ENCODE measurements at places on chromosomes 5 and 9. TPM values are rescaled to one million over a fixed set of nuclear protein-coding genes. Genes with fewer than 3 reads are reported as not detected.

Gene HSPB3
- total RNA-seq: not detected

DNA sequence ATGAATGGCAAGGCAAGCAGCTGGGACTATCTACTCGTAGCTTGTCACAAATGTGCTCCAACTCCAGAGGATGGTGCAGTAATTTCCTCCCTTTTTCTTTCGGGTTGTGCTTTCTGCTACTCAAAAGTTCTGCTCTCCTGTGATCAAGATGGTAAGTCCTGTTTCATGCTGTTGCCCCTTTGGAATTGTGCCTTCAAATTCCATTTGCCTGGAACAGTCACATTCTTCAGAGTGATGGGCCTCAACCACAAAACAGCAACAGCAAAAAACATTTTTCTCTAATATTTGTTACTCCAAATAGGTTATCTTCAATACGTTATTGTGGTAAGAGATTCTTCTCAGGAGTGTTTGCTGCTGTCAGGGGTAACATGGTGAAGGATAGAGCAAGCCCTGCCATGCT lies 209.3 kb downstream of the PALM2AKAP2 start:
- no peak for DNase-seq

- peak; percentile 65 for DNase-seq
These were observed 4.4 kb downstream of the LRRC8A start for GRCh38 chr9:128886211-128886891.

DNA sequence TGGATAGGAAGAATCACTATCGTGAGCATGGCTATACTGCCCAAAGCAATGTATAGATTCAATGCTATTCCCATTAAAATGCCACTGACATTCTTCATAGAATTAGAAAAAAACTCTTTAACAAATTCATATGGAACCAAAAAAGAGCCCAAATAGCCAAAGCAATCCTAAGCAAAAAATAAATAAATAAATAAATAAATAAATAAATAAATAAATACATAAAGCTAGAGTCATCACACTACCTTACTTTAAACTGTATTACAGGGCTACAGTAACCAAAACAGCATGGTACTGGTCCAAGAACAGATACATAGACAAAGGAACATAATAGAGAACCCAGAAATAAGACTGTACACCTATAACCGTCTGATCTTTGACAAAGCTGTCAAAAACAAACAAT lies 180.4 kb upstream of the CDKN2B start:
- no peak for DNase-seq

DNA sequence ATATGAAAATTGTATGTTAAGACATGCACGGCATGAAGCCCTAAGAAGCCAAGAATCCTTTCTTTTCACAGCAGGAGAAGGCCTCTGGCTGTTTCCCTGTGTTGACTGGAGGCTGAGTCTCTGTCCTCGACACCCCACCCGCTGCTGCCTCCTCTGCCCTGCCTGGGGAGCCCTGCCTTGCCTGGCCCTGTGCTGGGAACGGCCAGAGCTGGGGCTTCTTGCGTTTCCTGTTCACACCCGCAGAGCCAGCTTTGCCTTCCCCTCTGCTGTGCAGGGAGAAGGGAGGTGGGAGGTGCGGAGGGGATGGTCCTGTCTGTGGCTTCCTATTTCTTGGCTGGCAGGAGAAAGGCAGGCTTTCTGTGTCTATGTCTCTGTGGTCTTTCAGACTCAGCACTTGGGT lies 6.9 kb upstream of the GMCL2 start:
- no peak for DNase-seq

Gene TLX3
- total RNA-seq: not detected

DNA sequence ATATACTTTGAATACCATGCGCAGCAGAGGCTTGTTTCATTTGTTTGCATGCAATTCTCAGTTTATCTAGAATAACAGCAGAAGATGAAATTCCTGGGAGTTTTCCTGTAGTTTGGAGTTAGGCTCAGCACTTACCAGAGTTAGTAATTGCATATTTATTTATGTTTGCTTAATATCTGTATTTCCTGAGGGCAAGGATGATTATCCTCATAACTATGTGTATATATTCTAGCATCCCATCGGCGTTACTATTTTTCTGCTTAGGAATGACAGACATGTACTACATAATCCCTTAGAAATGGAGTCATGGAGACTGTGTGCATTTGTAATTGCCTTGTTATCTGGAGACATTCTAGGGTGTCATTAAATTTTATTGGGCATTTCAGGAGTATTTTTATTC lies 1184.8 kb downstream of the DTWD2 start:
- no peak for DNase-seq

DNA sequence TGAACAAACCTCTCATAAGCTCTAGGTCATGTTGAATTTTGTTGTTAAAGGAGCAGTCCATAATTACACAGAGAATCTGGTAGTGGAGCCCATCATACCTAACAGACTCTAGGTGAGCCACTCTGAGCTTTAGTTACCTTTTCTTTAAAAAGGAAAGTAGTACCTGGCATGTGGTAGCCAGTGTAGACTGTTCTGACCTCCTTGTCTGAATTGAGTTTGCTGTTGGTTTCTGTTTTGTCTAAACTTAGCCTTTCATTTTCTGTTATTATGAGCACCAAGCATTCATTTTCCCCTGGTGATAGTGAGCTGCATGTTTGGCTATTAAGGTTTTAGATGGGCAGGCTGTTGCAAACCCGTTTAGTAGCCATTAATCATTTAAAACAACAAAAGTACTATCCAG lies 112.2 kb downstream of the MAST4 start:
- no peak for DNase-seq

Gene CPLANE1
- total RNA-seq: 19.7 TPM

Gene EGFL7
- total RNA-seq: 768 TPM

Gene C8G
- total RNA-seq: 1.7 TPM

GRCh38 chr5:54446379-54446732 lies 9.1 kb upstream of the HSPB3 start:
- no peak for DNase-seq

DNA sequence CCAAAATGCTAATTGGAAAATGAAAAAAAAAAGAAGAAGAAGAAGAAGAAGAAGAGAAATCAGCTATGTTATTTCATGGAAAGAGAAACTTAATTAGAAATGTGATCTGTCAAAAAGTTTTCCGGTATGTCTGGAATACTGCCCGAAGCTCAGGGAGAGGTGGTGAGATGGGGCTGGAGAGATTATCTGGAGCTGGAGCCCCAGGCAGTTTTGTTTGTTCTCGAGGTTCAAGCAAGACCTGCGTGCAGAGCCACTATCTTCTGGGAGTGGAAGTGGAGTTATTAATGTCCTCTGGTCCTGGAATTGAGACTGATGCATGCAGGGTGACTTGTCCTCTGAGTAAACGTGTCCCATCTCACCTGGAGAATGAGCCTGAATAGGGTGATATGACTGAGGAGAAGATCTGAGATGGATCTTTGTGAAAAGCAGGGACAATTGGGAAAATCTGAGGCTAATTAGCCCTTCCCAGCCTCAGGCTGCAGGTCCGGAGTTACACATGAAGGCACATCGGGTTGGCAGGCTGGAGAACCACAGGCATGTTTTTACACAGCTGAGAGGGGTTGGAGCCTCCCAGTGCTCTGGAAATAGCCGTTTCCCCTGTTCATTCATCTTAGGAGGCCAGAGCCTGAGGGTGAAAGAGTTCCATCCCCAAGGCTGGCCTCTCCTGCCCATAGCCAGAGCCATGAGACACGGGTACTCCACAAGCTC lies 70.5 kb downstream of the OLFM1 start:
- no peak for DNase-seq

Gene SLC6A18
- total RNA-seq: not detected

Gene OSMR
- 30.0 TPM for total RNA-seq

Gene UNC5A
- 0.34 TPM for total RNA-seq
